SK-MEL-5 (cell line): ENCODE measurements at places on chromosomes 11 and 22.

DNA sequence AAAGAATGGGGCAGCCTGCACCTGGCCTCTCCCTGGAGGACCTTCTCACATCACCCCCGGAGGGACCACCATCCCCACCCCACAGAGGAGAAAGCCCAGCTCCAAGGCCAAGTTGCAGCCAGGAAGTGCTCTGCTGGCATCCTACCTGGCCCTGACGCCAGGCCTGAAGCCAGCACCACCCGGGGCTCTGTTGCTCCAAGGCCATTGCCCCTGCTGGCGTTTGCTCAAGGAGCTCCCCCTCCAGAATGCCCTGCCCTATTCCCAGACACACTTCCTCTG is 10.2 kb downstream of the RTN4R start:
- no peak for DNase-seq

DNA sequence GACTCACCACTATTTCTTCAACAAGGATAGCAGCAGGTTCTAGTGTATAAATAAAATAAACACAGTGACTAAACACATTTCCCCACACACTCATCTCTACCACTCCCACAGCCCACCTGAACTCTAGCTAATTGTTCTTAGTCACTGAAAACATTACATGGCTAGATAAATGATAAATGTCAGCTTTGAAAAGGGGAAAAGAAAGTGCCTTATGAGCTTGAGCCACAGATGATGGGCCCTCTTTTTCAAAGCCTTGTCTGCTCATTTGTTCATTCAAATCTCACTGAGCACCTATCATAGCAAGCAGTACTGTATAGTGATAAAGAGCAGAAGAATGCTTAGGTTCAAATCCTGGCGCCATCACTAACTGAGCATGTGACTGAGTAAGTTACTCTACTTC is 58.3 kb downstream of the SIK3 start:
- DNase-seq, result no peak

DNA sequence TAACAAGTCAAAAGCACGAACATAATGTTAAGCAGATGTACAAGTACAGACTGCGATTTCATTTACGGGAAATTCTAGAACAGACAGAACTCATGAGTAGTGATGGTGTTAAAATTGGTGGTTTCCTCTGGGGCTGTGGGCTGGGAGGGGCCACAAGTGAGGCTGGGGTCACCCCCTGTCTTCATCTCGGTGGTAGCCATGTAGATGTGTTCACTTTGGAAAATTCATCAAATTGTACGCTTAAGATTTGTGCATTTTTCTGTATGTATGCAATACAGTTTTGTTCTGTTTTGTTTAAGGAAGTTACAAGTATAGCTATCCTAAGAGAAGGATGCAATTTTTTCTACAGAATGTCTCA is 504 bp upstream of the ASCC2 start:
- no peak for DNase-seq

- DNase-seq, result no peak
Measured at GRCh38 chr22:36729321-36729720, 25.8 kb upstream of the CACNG2 start.

GRCh38 chr11:85941380-85941973 is 86.3 kb downstream of the CCDC83 start:
- peak; percentile 71 for DNase-seq

DNA sequence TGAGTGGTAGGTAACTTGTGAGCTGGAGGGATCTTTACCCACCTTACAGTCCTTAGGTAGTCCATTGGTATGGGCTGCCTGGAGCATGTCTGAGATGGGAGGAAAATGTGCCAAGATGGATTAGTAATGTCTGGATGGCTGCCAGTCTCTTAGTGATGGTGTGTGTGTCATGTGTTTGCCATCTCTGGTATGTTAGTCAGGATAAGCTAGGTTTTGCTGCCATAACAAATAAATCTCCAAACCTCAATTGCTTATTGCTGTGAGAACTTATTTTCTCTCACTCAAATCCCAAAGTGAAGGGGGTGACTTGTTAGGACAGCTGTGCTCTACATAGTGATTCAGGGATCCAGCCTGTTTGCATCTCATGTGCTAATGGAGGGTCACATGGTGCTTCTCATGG is 40.9 kb upstream of the MYEOV start:
- DNase-seq, result peak; percentile 37

DNA sequence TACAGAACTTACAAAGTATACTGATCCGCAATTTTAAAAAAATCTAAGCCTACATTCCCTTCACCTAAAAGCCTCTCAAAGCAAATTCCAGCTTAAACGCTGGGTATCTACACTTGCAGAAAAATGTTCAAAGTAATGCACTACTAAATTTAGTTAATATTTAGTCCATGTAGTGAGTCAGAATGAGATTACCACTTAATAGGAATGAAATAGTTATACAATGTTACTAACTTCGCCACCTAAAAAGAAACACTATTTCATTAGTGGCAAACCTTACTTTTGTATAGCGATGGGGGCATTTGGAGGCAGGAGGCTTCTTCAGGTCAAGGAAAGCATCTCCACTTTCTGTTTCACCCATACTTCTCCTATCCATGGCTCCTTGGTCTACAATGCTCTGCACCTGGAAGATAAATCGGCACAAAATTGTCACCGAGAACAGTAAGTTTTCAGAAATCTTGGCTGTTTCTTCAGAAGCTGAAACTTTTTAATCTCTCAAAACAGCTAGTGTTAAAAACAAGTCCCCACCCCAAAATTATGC is 1.2 kb downstream of the EIF4ENIF1 start:
- no peak for DNase-seq

DNA sequence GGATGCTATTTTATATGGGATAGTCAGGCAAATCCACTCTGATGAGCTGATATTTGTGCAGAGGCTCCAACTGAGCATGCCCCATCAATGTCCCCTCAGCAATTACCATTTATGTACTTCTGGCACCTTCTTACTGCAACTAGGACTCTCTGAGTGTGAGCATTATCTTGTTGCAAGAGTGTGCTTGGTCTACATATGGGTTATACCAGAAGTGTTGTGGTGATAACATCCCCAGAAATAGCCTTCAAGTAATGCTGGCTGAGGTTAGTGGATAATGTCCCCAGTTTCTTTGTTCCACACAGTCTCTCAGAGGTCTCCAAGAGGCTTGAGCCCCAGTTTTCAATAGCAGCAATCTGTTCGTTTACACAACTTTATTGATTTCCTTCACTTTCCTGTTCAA is 408.6 kb downstream of the JRKL start:
- DNase-seq, result no peak

DNA sequence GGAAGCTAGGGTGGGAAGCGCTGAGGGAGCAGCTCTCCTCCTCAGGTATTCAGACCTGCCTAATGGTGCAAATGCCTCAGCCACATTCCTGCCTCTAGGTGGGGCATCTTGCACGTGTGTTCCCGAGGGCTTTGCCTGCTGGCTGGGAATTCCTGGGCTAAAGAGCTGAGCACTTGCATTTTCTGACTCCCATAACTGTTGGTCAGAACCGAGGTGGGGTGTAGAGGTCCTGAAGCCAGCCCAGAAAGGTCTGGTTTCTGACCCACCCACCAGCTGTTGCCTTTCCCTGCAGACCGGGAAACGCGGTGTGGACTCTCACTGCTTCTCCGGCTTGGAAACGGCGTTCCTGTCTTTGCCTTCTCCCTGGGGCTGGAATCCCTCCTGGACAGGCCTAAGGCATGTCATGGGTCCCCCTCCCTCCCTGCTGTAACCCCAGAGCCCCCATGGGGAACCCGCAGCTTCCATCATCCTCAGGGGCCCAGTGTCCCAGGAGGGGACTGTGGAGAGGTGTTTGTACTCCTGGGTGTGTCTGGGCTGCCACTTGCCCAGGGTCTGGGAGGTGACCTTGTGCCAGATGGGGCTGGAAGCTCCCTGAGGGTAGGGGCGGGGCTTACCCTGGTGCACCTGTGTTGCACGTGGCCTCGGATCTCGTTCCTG is 24.0 kb upstream of the SMIM38 start:
- peak; percentile 95 for DNase-seq

- DNase-seq, result no peak
Measured at GRCh38 chr22:31344578-31345330, 1.4 kb downstream of the PATZ1 start.

GRCh38 chr11:60900673-60901404 is 5.5 kb downstream of the PRPF19 start:
- no peak for DNase-seq

DNA sequence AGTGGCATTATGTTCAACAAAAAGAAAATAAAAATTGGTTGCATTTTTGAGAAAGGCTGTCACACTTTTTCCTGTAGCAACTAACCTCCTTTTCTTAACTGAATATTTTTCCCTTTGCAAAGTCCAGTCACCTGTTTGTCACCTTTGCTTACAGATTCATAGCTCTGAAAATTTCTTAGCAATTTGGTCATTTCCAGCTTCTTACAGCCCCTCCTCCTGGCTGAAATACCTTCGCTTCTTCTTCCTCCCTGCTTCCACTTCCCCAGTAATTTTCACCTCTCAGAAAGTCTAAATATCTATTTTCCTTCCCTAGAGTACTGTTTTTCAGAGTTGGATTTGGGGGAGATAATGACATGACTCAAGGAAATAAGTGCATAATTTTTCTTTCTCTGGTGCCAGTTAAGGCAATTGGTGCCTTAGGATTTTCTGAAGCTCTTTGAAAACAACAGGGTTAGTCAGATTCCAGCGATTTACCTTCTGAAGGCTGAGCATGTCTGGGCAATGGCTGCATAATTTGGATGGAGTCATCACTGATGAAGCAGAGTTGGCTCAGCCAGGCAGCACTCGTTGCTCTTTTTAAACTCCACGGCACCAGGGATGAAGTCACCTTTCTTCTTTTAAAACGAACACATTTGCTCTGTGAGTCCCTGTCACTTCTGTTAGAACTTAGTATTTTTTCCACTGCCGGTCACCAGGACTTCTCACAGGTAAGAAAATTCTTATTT is 62.1 kb upstream of the AMOTL1 start:
- DNase-seq, result no peak

DNA sequence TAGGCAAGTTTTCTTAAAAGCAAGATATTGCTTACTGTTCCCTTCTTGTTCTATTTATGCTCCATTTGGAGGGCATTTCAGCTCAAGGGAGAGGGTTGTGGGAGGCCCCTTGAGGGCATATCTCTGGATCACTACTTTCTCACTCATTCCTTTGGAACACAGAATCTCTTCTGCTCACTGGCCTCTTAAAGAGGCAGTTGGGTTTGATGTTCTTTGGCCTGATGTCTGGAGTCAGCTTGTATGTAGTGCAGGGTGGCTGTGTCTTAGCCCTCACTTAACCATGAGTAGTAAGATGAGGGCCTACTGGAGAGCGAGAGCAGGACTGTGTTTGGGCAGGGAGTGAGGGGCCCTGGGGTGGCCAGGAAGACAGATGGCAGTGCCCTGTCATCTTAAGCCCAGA is 3.6 kb downstream of the INCENP start:
- no peak for DNase-seq

- no peak for DNase-seq
Measured at GRCh38 chr22:44952863-44953746, 56.7 kb downstream of the PHF21B start.

GRCh38 chr22:33357981-33358399 is 299.8 kb upstream of the SYN3 start:
- DNase-seq, result no peak

DNA sequence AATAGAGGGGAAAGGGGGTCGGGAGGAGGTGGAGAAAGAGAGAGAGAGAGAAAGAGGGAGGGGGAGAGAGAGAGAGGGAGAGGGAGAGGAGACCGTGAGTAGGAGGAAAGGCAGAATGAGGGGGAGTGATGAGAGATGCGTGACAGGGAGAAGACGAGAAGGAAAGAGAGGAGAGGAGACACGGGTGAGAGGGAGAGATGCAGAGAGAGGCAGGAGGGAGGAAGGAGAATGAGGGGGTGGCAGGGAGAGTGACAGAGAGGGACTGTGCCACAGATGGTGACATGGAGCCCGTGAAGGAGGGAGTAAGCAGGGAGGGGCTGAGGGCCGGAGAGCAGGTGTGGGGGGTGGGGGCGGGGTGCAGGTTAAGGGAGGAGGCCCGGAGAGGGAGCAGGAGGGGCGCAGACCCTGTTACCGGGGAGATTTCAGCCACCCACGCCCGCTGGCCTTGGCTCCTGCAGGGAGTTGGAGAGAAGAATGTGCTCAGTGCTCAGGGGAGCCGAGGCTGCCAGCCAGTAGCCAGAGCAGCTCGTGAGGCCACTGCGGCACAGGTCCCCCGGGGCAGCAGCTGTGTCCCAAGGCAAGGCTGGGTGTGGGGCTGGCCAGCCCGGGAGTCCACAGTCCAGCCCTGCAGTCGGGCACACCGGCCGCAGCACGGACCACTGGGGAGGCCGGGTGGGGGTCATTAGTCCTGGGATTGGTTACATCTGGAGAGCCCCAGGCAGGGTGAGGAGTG is at the start of gene SSTR3:
Gene SSTR3 (minus strand): TSS at position 304 of the 733 bp plus-strand sequence. CDS start 4,674 bp downstream, outside the sequence.
- DNase-seq, result no peak
